ENCODE measurements at places on chromosomes 7 and 10.

DNA sequence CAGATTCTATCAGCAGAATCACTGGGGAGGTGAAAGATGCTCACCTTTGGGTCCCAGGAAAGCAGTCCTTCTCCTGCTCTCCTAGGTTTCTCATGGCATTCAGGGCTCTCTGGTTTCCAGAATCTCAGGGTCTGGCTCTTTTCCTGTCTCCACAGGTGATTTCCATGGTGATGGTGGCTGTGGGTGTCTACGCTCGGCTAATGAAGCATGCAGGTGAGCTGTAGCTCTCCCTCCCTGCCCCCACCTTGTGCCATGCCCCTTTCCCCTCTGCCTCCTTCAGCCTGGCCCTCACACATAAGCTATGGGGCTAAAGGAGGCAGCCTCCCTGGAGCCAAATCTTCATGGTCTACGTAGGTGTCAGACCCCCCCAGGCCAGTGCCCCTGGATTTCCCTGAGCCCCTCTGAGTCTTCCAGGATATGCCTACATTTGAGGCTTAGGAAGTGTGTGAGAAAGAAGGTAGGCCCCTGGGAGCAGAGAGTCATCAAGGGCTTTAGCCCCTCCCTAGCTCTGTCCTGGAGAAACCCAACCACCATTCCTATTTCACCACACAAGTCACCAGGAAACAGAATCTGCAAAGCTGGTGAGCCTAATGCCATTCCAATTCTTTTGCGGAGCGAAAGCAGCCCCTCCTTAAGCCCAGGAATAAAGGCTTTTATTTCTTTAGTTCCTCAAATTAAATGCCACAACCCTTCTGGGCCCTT lies 17.2 kb downstream of the TSPAN33 start:
- no peak for DNase-seq

GRCh38 chr10:112553315-112553714 lies 106.3 kb downstream of the VTI1A start:
- DNase-seq = no peak

DNA sequence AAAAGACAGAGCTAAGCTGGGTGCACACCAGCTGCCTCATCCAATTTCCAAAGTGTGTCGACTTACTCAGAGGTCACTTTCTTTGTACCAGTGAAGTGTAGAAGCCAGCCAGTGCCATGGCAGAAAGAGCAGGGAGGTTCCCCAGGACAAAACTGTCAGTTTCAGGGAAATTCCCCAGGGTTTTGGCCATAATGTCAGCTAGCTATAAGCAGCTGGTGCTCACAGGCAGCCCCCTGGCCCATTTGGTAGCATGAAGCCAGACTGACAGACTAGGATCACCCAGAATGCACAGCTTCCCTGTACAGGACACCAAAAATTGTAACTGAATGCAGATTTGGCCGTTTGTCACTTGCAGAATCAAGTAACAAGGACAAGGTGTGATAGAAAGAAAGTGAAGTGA lies 28.6 kb downstream of the MRPL32 start:
- DNase-seq = no peak

- DNase-seq = no peak
Observed at GRCh38 chr10:29186221-29186620, 102.6 kb upstream of the LYZL1 start.

- no peak for DNase-seq
Observed at GRCh38 chr10:123391275-123392028, 237.2 kb downstream of the BUB3 start.

DNA sequence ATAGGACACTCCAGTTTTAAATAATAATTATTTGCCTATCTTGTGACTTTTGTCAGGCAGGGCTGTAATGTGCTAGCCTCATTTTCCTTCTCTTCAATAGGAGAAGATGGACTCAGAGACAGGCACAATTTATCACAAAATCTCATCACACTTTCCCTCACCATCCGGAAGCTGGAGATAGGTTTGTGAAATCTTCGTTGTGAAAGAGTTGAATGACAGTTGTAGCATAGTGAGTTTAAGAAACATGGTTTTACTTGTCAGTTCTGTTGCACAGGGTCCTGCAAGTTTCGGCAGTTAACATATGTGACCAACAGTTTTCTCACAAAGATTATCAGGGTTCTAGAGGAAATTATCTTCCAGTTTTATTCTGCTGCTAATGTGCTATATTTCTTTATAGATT lies 37.7 kb upstream of the MAP3K8 start:
- no peak for DNase-seq

GRCh38 chr10:44195112-44196007 lies 189.5 kb downstream of the CXCL12 start:
- DNase-seq = peak; percentile 68

GRCh38 chr7:99011341-99011705 lies 132.6 kb downstream of the SMURF1 start:
- DNase-seq = no peak

DNA sequence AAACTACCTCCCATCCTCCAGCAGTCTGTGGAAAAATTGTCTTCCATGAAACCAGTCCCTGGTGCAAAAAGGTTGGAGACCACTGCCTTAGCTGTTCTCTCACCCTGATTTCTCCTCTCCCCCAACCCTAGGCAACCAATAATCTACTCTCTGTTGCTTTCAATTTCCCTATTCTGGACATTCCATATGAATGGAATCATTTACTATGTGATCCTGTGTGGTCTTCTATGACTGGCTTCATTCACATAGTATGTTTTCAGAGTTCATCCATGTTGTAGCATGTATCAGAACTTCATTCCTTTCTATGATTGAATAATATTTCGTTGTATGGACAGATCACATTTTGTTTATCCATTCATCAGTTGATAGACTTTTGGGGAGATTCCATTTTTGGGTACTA lies 38.3 kb upstream of the DLG5 start:
- DNase-seq = no peak

- no peak for DNase-seq
Observed at GRCh38 chr7:124155432-124156022, 122.7 kb upstream of the TMEM229A start.

GRCh38 chr7:98051118-98051744 lies 55.4 kb upstream of the LMTK2 start:
- DNase-seq = no peak

- DNase-seq = no peak
Observed at GRCh38 chr7:111229181-111229740, 138.3 kb downstream of the LRRN3 start.

GRCh38 chr10:110363572-110364411 lies 59.1 kb upstream of the SMNDC1 start:
- no peak for DNase-seq

DNA sequence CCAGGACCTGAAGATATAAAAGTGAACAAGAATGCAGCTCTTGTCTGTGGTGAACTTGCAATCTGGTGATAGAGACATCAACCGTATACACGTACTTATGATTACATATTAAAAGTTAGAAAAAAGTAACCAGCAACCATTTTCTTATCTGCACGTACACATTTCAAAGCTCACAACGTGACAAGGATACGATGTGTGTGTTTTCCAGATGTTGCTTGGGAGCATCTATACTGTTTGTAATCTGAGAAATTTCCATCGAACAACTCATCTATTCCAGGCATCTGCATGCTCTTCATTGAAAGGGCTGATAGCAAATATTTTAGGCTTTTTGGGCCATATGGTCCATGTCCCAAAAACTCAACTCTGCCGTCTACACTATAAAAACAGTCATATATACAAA lies 23.3 kb downstream of the MALRD1 start:
- DNase-seq = no peak

DNA sequence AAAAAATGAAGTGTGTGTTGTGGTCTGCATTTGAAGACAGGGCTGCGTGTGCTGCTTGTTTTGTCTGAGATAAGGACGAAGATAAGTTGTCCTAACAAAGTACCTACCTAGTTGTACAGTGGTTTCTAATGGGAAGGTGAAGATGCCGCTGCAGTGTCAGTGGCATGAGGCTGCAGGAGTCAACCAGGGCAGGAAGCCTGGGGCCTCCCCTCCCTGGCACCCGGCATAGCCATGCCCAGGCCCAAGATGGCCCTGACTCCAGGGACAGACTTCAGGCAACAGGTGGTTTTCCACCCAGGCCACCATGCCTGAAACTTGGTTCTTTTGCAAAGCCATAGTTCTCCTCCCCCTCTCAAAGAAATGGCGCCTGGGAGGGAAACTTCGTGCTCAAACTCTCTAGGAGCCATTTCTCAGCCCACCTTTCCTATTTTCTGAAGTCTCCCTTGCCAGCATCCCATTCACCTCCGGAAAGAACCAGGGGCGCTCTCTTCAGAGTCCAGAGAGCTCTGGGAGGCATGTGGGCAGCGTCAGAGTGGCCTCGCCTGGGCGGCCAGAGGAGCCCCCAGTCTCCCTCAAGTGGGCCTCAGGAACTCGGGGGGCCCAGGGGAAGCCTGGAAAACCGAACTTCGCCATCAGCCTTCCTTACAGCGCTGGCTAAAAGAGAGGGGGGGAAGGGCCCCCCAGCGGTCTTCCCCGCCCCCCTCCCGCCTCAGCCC lies 2.1 kb upstream of the KAT6B start:
- no peak for DNase-seq

DNA sequence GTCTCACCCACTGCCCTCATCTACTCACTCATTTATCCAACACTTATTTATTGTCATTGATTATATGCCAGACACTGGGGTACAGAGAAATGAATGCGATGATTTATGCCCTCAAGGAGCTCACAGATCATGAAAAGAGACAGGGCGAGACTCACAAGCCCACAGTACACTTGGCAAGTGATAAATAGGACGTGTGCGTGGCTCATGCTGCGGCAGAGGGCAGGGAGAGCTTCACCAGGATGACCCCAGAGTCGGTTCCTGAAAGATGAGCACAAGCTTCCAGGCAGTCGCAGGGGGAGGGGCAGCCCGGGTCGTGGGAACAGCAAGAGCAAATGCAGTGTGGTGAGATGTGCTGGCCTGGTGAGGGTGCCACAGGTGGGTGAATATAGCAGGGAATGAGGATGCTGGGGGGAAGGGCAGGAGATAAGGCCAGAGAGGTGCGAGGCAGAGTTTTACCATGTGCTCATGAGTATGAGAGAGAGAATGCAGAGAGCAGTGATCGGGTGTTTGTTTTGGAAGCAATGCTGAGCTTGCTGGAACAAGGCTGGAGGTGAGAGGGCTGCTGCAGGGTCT lies 70.9 kb downstream of the ATXN7L1 start:
- no peak for DNase-seq

- DNase-seq = no peak
Observed at GRCh38 chr10:33115738-33116719, 158.0 kb upstream of the ITGB1 start.

GRCh38 chr10:129703287-129704137 lies 236.5 kb downstream of the MGMT start:
- DNase-seq = no peak

DNA sequence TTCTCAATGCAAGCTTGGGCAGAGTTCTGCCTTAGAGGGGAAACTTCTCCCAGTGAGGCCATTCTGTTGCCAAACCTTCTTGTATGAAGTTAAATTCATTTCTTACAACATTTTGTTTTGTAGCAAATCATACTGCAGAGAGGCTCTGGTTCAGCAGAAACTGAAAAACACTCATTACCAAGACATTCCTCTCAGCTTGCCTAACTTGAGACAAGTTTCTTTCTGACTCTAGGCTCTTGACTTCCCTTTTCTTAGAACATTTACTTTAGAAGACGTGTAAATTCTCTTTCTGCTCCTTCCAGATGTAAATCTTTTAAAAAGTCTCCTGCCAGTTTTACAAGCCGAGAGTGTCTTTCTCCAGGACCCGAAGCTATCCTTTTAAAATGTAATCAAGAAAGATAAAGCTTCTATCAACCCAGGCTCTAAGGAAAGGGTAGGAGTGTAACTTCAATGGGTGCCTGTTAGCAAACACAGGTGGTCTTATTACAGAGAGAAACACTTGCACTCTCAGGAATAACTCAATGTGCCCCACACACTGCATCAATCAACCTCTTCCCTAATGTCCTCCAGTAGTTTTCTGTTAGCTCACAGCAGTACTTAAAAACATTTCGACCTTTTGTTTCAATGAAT lies 80.5 kb upstream of the TAS2R16 start:
- no peak for DNase-seq

GRCh38 chr7:114083166-114084001 lies 164.6 kb upstream of the PPP1R3A start:
- DNase-seq = no peak

DNA sequence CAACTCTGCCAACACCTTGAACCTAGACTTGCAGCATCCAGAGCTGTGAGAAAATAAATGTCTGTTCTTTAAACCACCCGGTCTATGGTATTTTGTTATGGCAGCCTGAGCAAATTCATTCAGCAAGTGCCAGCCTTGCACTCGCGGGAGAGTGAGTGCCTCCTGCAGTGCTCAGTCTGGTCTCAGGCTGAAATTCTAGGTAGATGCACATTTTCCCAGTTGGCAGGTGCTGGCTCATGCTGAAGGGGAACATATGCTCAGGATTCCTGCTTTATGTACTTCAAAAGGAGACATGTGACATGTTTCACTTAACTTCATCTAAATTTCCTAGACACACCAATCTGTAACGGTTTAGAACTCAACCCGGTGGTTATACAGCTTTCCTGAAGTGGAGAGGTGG lies 170.8 kb downstream of the MGMT start:
- no peak for DNase-seq

DNA sequence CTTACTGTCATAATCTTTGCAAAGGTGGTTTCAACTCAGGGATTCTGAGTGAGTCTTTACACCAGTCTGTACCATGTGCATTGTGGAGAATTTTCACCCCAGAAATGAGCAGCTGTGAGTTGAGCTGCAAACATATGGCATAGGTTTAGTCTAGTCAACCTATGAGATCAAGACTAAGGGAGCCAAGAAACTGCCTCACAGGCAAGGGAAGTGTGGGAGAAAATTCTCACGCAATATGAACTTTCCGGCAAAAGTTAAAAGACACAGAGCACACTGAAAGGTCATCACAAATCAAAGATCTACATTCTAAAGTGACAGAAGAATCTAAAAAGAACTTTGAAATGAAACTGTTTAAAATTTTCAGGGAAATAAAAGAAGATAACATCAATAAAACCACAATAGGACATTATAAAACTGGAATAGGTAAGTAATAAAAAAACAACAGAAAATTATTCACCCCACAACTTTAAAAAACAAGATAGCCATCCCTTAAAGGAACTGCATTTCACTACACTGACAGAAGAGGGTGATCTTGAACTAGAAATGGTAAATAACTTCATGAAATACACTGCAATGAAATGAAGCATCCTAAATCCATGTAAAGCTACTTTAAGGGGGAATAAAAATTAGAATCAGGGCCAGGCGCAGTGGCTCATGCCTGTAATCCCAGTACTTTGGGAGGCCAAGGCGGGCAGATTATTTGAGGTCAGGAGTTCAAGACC lies 63.5 kb downstream of the LGI1 start:
- no peak for DNase-seq

GRCh38 chr10:76736392-76736791 lies 901.2 kb downstream of the KCNMA1 start:
- no peak for DNase-seq

All from AG04449 (cell line).